Ovary (tissue), 10 donors: ENCODE measurements at places on chromosomes 7 and 10. TPM values are rescaled to one million over a fixed set of nuclear protein-coding genes. Genes with fewer than 3 reads are reported as not detected.
A peak's percentile ranks its signal among the peaks of the same experiment; 100 is the strongest.

DNA sequence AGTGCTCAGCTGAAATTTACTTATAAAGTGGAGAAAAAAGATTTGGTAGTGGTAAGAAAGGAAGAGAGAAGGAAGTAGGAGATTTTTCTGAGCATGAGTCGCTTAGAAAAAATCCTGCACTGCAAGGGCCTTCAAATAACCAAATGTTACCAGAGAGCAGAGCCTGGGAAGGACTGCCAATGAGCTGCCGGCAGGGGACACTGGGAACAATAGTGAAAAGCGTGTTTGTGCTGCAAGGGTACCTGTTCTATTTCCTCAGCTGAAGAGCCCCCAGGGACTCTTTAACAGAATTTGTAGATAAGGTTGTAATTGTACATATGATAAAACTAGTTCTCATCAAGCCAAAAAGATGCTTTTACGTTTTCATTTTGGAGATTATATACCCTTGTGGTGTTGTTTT is 696.3 kb upstream of the C7orf33 start:
- no peak for DNase-seq

The EBLN1 gene
- polyA plus RNA-seq, result not detected

- DNase-seq, result no peak
These were observed 562.9 kb upstream of the TPK1 start for GRCh38 chr7:145398758-145399157.

- peak; percentile 66 for DNase-seq
These were observed 9.6 kb downstream of the PSD start for GRCh38 chr10:102408728-102409603.

GRCh38 chr7:128427289-128427891 is 17.6 kb upstream of the IMPDH1 start:
- DNase-seq, result no peak

- DNase-seq, result no peak
These were observed 193.5 kb upstream of the GPR26 start for GRCh38 chr10:123472606-123473005.

DNA sequence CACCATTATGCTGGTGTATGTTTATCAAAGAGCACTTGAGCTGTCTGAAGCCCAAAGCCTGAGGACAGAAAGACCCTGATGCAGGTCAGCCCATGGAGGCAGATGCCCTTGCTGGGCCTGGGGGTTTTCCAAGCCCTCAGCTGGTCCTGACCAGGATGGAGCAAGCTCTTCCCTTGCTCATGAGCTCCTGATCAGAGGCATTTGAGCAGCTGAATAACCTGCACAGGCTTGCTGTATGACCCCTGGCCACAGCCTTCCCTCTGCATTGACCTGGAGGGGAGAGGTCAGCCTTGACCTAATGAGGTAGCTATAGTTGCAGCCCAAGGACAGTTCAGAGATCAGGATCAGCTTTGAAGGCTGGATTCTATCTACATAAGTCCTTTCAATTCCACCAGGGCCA is 13.0 kb downstream of the AQP1 start:
- DNase-seq, result peak; percentile 6

DNA sequence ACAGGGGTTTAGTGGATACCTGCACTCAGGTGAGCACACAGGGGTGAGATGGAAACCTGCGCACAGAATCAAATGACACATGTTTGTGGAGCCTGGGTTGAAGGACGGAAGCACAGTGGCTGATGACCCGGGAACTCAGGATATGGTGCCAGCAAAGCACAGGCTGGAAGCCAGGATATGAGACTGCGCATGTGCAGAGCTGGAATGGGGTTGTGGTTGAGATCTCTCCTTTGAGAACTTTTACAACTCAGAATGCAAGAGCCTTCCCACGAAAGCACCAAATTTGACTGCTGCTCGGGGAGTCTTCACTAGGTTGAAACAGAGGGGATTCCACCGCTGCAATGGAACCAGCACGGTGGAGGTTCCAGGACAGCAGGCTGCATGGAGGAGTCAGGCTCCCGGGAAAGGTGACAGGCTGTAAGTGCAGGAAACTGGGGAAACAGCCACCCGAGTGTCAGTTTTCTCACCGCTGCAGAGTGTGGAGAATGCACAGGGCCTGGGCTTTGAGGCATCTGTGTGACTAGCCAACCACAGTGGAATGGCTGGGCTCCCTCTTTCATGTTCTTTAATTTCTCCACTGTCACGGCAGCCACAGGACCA is 133.4 kb upstream of the TCERG1L start:
- DNase-seq, result no peak

The MMP21 gene
- 0.56 TPM for polyA plus RNA-seq

DNA sequence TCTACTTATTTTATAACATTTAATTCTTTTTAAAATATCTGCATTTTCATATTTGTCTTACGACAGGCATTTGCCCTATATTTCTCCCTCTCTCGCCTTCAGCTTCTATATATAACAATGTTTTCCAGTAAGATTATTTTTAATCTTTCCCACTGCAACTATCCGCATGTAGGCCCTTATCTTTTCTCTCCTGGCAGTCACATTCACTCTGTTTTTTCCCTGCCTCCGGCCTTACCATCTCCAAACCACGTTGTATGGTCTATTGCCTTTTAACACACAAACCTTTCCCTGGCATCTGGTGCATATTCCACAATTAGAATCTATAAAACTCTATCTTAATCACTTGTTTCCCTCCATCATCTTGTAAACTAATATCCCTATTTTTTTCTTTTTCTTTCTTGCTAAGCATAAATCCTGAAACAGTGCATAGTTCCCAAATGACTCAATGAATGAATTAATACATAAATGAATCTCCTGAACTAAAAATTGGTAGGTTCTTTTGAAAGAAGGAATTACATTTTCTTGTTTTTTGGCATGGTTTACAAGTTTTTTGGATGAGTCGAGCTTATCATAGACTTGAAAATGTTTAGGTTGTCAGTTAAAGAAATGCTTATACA is 173.2 kb downstream of the SEMA3A start:
- DNase-seq, result no peak

The CHAT gene
- not detected for polyA plus RNA-seq

- DNase-seq, result no peak
These were observed 5.1 kb downstream of the SYNPO2L start for GRCh38 chr10:73650537-73651331.

The POLR2J3 gene
- polyA plus RNA-seq, result 209 TPM

DNA sequence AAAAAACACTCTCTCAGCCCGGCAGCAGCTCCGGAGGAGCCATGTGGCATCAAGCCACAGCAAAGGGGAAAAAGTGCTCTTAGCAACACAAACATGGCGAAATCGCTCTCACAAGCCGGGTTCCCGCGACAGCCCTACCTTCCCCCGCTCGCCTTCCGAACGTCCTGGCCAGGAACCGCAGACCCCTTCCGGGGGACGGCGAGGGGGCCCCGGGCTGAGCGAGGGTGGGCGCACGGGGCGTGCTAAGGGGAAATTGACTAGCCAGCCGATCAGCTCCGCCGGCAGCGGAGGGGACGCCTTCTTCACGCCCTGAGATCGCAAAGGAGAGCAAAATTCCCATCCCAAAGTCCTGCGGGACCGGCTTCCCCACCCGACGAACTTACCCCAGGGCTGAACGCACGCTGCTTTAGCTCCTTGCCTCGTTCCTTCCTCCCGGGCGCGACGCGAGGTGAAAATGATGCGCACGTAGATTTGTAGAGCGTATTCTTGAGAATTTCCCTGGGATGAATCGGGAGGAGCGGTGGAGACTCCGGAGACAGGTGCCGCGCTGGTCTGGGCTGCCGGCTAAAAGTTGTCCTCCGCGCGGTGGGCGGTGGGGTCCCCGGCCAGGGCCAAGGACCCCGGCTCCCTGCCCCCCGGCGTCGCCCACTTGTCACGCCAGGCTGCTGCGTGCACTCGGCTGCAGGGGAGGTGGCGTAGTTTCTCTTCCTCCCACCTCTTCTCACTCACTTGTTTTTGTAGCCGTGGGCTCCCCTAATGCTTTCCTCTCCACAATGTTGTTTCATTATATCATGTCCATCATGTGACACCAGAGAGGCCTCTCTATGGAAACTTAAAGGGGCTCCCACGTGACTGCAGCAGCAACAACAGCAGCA is 220.1 kb upstream of the MKLN1 start:
- peak; percentile 75 for DNase-seq

DNA sequence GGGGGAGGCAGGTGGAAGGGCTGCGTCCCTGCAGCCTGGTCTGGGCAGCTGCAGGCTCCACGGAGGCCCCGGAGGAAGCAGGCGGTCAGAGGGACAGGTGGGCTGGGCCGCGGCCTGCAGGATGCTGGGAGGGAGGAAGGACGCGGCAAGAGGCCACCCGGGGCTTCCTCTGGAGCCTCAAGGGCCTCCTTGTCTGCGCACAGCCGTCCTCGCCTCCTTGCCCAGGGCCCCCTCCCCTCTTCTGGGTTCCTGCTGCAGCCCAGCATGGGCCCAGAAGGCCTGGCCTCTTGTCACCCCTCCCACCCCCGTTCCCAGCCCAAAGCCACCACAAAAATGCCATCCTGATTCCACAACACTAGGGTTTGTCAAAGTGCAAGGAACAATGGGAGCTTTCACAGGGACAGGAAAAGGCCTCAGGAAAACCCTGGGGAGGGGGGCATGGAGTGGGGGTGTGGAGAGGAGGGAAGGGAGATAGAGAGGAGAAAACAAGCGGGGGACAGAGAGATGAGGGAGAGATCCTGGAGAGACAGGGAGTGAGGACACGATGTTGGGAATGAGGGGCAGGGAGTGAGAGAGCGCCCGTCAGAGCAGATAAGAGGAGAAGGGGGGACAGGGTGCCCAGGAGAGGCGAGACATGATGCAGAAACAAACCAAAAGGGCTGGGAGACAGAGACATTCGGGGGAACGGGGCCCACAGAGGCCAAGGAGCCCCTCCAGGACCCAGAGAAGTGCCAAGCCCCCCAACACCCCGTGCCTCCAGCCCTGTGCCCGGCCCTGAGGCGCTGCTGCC is 41.8 kb downstream of the ZCCHC24 start:
- peak; percentile 46 for DNase-seq
